Cerebellar nuclear complex (tissue), 1 donor: ENCODE measurements at places on chromosomes 7 and 10.

- no peak for DNase-seq
Measured at GRCh38 chr10:66045859-66046258, 880.0 kb upstream of the LRRTM3 start.

DNA sequence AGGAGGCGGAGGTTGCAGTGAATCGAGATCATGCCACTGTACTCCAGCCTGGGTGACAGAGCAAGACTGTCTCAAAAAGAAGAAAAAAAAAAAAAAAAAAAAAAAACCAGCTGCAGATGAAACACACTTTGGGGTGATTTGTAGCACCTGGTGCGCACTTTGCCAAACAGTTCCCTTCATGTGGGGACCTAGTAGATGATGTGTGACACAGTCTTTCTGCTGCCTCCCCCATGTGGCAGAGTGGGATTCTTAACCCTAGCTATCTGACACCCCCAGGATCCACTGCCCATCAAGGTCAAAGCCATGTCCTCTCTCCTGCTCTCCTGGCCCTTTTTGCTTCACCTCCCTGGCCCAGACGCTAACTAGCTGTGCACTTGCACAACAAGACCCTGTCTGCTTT is 52.1 kb upstream of the PDZD8 start:
- no peak for DNase-seq

DNA sequence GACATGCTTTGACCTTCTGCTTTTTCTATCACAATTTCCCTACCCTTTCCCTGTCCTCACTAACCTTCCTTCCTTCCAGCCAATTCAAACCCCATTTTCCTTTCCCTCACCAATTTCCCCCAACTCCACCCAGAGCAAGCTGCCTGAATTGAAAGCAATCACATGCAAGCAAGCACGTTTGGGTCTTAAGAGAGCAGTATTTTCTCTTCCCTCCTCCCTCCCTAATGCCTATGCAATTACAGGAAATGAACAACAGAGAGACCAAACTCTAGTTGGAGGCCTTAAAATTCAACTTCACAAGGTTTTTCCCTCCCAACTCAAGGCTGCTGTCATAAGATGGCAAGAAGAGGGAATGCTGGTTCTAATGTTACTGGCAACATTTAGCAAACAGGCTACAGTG is 117.2 kb downstream of the MYOF start:
- DNase-seq = no peak

DNA sequence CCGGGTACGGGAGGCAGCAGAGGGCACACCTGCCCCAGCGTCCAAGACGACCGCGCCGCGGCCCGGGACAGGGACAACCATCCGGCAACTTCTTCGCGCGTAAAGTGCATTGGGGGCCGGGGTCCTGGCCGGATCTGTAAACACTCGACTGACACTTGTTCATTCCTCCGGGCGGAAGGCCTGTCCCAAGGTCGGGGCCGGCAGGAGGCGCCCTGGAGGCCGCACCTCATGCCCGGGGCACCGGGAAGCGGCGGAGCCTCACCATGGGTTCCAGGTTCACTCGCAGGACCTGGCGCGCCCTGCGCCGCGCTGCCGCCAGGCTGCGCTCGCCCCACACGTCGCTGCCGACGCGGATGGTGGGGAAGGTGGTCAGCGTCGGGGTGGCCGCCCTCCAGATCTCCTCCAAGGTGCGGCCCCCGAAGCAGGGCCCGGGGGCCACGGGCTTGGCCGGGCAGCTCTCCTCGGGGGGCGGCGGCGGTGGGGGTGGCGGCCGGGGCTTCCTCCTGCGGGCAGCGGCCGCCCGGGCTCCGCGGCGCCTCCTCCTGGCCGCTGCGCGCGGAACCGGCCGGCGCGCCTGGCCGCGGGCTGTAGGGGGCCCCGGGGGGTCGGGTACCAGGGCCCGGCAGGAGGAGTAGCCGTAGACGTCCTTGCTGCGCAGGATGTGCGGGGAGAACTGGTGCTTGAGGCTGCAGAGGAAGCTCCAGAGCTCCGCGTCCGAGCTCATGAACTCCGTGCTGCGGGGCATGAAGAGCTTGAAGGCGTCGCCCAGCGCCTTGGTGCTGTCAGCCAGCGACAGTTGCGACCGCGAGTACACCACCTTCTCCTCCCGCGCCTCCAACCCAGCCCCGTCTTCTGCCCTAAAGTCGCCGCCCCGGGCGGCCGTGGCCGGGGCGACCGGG is 746 bp downstream of the CCDC71L start:
- DNase-seq = no peak

- no peak for DNase-seq
Measured at GRCh38 chr10:75042292-75042974, 69.0 kb upstream of the SAMD8 start.
